ENCODE measurements at places on chromosomes 3 and 15.
A peak's percentile ranks its signal among the peaks of the same experiment; 100 is the strongest.

- H3K27me3 ChIP-seq = no peaks in the 10 kb centered on the region
- peaks cover 15% of the 10 kb centered on the region for H3K36me3 ChIP-seq
- no peak for DNase-seq
- H3K27ac ChIP-seq = no peak overlapping the region
- H3K4me1 ChIP-seq = no peaks in the 10 kb centered on the region
- H3K4me3 ChIP-seq = no peak overlapping the region
These were observed 87.7 kb downstream of the ETFA start for GRCh38 chr15:76223521-76223920.

- no peak for DNase-seq
- no peak overlapping the region for H3K4me3 ChIP-seq
- H3K27ac ChIP-seq = no peak overlapping the region
- no peaks in the 10 kb centered on the region for H3K27me3 ChIP-seq
- peaks cover 14% of the 10 kb centered on the region for H3K36me3 ChIP-seq
These were observed 33.1 kb downstream of the QTRT2 start for GRCh38 chr3:114089675-114090074.

GRCh38 chr3:78174821-78175220, 1134.9 kb downstream of the ROBO2 start:
- H3K27me3 ChIP-seq = no peaks in the 10 kb centered on the region
- no peaks in the 10 kb centered on the region for H3K4me1 ChIP-seq
- no peaks in the 10 kb centered on the region for H3K36me3 ChIP-seq
- no peak overlapping the region for H3K27ac ChIP-seq
- no peak overlapping the region for H3K4me3 ChIP-seq
- no peak for DNase-seq

- H3K4me1 ChIP-seq = peaks cover 3% of the 10 kb centered on the region
- no peak for DNase-seq
- H3K27me3 ChIP-seq = no peaks in the 10 kb centered on the region
These were observed 36.2 kb downstream of the GTF2E1 start for GRCh38 chr3:120778776-120779175.

DNA sequence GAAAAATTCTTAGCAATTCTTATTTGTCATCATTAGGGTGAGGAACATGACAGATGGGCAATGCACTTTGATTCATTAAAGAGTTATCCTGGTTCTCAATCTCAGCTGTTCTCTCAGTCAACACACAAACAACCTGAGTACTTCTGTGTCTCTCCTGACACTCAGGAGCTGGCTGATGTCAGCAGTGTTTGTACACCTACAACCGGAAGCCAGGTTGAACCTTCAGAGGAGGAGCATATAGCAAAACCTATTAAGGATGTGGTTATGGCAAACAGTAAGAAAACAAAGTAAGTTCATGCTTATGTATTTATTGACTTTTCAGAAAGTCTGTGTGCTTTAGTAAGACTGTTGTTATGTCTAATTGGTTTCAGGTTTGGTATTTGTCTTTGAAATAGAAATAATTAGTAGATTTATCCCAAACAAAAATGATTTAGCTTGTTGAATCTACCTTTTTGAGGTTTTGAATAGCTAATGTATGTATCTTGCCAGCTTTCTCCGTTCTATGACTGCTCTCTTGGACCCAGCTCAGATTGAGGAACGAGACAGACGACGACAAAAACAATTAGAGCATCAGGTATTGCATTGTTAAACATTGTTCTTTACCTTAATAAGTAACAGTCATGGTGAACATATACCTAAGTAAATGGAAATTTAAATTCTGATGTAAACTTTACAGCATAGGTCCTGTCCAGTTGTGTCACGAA, 36.6 kb downstream of the CCDC66 start:
- H3K27ac ChIP-seq = no peak overlapping the region
- no peak overlapping the region for H3K4me3 ChIP-seq
- H3K27me3 ChIP-seq = no peaks in the 10 kb centered on the region
- H3K36me3 ChIP-seq = peaks cover 3% of the 10 kb centered on the region
- peaks cover 10% of the 10 kb centered on the region for H3K4me1 ChIP-seq

DNA sequence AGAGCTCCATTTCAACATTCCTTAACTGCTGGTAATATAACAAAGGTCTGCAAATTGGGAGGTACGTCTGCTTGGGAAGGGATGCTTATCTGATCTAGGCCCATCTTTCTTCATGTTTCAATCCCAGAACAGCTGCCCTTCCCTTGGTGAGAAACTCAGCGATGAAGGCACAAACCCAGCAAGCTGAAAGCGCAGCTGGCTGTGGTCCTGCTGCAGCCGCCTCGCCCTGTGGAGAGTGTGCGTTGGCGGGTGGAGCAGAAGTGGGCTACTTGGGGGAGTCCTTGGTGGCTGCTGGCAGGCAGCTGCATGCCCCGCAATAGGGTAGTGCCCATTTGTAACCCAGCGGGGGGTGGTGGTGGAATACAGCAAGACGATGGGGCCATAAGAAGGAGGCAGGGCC, 160.6 kb upstream of the WNT5A start:
- no peak overlapping the region for H3K4me3 ChIP-seq
- DNase-seq = no peak
- H3K27ac ChIP-seq = no peak overlapping the region
- H3K27me3 ChIP-seq = peaks cover 18% of the 10 kb centered on the region
- H3K36me3 ChIP-seq = no peaks in the 10 kb centered on the region
- no peaks in the 10 kb centered on the region for H3K4me1 ChIP-seq

- H3K36me3 ChIP-seq = no peaks in the 10 kb centered on the region
- peak overlapping the region; percentile 42 for H3K27ac ChIP-seq
- peak overlapping the region; percentile 91 for H3K4me3 ChIP-seq
- peak; percentile 5 for DNase-seq
- peaks cover 11% of the 10 kb centered on the region for H3K27me3 ChIP-seq
- H3K4me1 ChIP-seq = no peaks in the 10 kb centered on the region
These were observed 692 bp downstream of the UBE2E2 start for GRCh38 chr3:23203708-23204330.

GRCh38 chr15:90860942-90861675, 7.3 kb upstream of the FURIN start:
- no peaks in the 10 kb centered on the region for H3K36me3 ChIP-seq
- peaks cover 6% of the 10 kb centered on the region for H3K4me1 ChIP-seq
- no peak overlapping the region for H3K4me3 ChIP-seq
- no peaks in the 10 kb centered on the region for H3K27me3 ChIP-seq
- no peak for DNase-seq

GRCh38 chr3:22373182-22373581, 622.2 kb upstream of the ZNF385D start:
- no peak overlapping the region for H3K27ac ChIP-seq
- no peaks in the 10 kb centered on the region for H3K4me1 ChIP-seq

DNA sequence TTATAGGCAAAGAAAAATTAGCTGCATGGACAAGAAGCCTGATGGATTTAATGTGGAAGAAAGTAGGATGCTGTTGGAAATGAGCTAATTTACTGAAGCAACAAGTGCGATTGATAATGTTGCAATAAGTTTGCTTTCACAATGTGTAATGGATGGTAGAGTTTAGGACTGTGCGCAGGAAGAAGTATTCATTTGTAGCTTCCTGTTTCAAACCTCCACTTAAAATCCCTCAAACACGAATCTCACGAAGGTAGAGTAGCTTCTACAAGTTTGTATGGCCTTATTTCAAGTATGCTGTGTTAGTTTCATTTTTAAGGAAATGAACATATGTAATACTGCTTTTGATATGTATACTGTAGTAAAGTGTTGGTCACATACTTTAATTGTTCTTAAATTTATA, 42.3 kb downstream of the KCNH8 start:
- no peak for DNase-seq
- H3K27me3 ChIP-seq = no peaks in the 10 kb centered on the region
- no peaks in the 10 kb centered on the region for H3K36me3 ChIP-seq

DNA sequence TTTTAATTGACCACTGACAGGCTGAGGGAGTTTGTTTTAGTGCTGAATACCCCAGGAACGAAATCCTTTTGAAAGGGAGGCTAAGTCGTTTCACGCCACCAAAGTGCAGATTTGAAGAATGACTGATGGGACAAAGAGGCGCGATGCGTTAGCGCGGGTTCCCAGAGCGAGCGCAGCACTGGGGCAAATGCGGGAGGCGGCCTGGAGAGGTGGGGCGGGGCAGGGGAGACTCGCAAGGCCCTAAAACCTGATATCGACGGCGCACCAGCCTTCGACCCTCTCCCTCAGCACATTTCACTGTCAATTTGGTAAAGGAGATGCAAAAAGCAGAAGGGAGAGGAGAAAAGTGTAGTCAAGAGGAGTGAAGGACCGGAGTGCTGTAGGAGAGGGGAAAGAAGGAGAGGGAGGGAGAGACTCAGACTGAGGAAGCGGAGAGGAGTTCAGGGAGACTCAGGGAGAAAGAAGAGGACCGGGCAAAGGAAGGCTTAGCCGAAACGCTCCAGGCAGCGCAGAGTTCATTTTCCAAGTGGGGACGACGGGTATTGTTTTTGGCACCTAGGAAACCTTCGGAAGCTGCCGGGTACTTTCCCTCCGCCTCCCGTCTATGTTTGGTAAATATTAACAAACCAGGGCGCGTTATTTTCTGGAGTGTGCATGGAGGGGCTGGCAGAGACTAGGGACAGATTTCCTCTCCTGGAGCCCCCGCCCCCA, 3.8 kb upstream of the FOXB1 start:
- no peaks in the 10 kb centered on the region for H3K4me1 ChIP-seq
- H3K27ac ChIP-seq = no peak overlapping the region
- H3K27me3 ChIP-seq = peaks cover 96% of the 10 kb centered on the region
- H3K4me3 ChIP-seq = no peak overlapping the region

DNA sequence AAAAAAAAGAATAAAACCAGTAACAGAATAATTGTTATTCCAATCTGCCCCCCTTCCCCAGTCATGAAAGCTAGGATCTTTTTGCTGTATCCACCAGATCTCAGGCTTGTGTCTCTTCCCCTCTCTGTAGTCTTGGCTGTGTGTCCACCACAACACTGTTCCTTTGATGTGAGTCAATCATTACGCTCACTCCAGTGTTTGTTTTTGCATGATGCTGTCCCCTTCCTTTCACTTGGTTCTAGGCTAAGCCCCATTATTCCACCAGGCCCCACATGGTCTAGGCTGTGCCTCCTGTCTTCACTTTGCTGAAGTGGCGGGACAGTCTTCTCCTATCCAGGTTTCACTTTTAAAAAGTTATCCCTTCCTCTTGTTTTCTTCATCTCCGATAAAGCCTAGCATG, 13.6 kb downstream of the ACKR2 start:
- no peak overlapping the region for H3K4me3 ChIP-seq
- H3K36me3 ChIP-seq = no peaks in the 10 kb centered on the region
- peaks cover 5% of the 10 kb centered on the region for H3K4me1 ChIP-seq
- H3K27ac ChIP-seq = no peak overlapping the region
- peaks cover 10% of the 10 kb centered on the region for H3K27me3 ChIP-seq
- peak; percentile 13 for DNase-seq

DNA sequence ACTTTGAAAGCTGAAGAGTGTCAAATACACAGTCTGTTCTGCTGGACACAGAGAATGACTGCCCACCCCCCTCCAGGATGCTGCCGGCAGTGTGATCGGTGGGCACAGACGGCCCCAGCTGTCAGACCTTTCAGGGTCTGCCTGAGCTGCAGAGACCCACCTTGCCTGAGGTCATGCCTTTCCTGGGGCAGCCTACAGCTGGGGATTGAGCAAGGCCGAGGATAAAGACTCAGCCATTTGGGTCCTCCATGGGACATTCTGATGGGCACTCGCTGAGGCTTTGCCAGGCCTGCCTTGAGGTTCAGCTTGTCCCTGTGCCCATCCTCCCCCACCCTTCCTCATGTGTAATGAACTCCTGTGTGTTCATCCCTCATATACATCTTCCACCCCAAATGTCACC, 102.3 kb upstream of the SMAD3 start:
- H3K27ac ChIP-seq = no peak overlapping the region
- no peaks in the 10 kb centered on the region for H3K4me1 ChIP-seq
- no peak for DNase-seq
- no peaks in the 10 kb centered on the region for H3K36me3 ChIP-seq
- no peak overlapping the region for H3K4me3 ChIP-seq

GRCh38 chr3:156865732-156866131, 39.6 kb downstream of the LEKR1 start:
- no peaks in the 10 kb centered on the region for H3K4me1 ChIP-seq
- no peak overlapping the region for H3K4me3 ChIP-seq
- H3K36me3 ChIP-seq = no peaks in the 10 kb centered on the region
- no peaks in the 10 kb centered on the region for H3K27me3 ChIP-seq

GRCh38 chr3:138434276-138434874, at the start of gene ESYT3:
Gene ESYT3 (plus strand): TSS chr3:138434616. CDS start chr3:138434799, 183 bp downstream.
- peaks cover 66% of the 10 kb centered on the region for H3K27me3 ChIP-seq
- H3K4me1 ChIP-seq = peaks cover 2% of the 10 kb centered on the region
- peak; percentile 43 for DNase-seq

DNA sequence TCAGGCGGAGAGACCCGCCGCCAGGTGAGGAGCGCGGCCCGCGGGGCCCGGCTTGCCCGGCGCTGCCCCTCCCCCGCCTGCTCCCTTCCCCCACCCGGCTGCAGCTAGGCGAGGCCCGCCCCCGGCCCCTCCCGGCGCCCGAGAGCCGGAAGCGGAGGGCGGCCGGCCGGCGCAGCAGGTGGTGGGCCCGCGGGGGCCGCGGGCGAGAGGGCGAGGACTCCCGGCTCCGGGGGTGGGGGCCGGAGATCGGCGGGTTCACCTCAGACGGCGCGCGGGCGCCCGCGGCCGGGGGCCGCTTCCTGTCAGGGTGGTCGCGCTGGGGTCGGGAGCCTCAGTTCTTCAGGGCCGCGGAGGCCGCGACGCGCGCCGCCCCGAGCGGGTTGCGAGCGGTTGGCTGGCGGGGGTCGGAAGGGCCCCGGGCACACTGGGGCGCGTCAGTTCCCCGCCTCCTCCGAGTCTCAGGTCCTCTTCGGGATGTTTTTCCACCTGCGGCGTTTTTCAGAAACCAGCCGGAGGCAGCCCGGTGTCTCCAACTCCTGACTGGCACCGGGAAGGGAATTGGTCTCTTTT, 395 bp downstream of the ZFAND6 start:
- H3K4me3 ChIP-seq = peak overlapping the region; percentile 77
- no peaks in the 10 kb centered on the region for H3K27me3 ChIP-seq
- H3K36me3 ChIP-seq = no peaks in the 10 kb centered on the region
- peak; percentile 16 for DNase-seq
- peak overlapping the region; percentile 61 for H3K27ac ChIP-seq

DNA sequence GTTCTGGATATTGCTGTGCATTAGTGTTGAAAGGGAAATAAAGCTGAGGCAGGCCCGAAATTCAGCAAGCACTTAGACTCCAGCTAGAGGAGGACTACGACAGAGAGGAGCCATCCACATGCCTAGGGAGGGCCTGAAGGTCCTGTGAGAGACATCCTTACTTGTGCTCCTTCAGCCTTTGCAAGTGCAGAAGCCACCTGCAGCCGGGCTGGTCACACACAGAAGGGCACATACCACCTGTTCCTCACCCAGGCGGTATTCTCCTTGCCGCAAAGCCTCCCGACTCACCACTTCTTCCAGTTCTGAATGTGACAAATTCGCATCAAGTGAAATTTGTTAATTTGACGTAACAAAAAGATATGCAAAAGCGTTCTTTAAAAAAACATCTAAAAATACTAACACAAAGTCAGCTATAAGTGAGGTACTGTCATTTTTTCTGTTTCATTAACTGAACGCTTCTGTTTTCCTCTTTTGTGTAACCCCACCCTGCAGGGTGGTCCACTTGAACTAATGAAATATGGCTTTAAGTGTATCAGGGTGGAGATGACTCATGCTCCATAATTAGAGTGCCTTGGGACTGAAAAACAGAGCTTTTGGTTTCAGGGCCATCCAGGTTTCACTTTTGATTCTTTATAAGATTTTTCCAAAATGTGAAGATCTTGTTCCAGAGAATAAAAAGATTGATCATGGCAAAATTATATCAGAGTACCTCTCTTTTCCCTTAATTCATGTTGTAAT, 467.9 kb upstream of the ATP11B start:
- H3K36me3 ChIP-seq = no peaks in the 10 kb centered on the region
- H3K4me1 ChIP-seq = no peaks in the 10 kb centered on the region
- no peaks in the 10 kb centered on the region for H3K27me3 ChIP-seq
- H3K4me3 ChIP-seq = no peak overlapping the region
- no peak for DNase-seq

- no peak overlapping the region for H3K27ac ChIP-seq
- no peak for DNase-seq
These were observed 428.1 kb downstream of the ROBO2 start for GRCh38 chr3:77467702-77468625.

Data from IMR-90 (cell line).